Ascending aorta (tissue), 2 donors: ENCODE measurements at places on chromosomes 5 and 9. TPM values are rescaled to one million over a fixed set of nuclear protein-coding genes. Genes with fewer than 3 reads are reported as not detected.

Gene FBXL7
- 30.4 TPM for total RNA-seq

Gene CYSRT1
- not detected for total RNA-seq

DNA sequence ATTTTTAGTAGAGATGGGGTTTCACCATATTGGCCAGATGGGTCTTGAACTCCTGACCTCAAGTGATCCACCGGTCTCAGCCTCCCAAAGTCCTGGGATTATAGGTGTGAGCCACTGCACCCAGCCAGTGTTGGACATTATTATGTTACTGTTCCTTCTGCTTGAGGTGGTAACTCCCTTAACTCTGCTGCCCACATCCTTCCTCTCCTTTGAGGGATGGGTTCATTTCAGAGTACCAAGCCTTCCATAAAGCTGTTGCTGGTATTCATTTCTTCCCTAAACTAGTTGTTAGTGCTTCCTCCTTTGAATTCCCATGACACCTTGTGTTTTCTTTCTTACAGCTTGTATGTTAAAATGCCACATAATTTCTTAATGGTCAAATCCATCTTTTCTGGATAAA lies 54.0 kb downstream of the CTNNA1 start:
- DNase-seq, result no peak

GRCh38 chr5:180067986-180068385 lies 3.6 kb downstream of the RNF130 start:
- DNase-seq, result no peak

DNA sequence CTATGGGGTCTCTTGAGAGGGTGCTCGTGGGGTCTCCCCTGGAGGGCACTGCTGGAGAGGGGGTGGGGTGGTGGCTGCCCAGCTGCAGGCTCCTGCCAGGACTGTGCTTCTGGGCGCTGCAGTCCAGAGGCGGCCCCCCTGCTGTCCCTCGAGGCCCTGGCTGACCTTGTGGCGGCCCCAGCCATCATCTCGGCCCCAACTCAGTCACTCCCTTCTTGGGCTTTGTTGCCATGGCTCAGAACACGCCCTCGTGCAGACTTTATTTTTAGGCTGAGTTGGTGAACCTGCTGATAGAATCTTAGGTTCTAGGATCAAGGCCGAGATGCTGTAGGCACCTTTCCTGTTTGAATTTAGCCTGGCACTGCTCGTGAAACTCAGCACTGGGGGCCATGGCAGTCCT lies 22.8 kb downstream of the FBXW5 start:
- DNase-seq, result no peak

DNA sequence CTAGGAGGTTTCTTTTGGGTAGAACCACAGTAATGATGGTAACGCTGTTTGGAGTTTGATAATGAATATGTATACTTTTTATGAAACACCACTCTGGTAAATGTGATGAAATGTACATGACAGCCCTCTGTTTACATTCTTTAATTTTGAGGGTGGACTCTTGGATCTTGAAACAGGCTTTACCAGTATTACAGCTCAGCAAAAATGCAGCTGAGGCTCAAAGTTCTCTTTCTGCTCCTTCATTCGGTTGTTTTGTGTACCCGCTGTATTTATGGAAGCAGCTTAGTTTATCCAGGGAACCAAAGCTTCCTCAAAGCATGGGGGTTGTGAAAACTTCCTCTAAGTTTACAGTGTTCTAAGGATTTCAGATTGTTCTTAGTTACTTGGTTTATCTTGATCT lies 11.1 kb downstream of the GAPVD1 start:
- DNase-seq, result no peak
